ENCODE measurements at places on chromosomes 2 and 18. TPM values are rescaled to one million over a fixed set of nuclear protein-coding genes. Genes with fewer than 3 reads are reported as not detected.

ASB18 gene
- total RNA-seq = not detected

ITGA4 gene
- 9.4 TPM for total RNA-seq

CHRND gene
- not detected for total RNA-seq

UGT1A3 gene
- not detected for total RNA-seq

FBXO15 gene
- total RNA-seq = 5.9 TPM

GREB1L gene
- total RNA-seq = 0.94 TPM

PRKAG3 gene
- total RNA-seq = not detected

SP9 gene
- 20.0 TPM for total RNA-seq

CLEC4F gene
- total RNA-seq = not detected

ST8SIA3 gene
- 16.6 TPM for total RNA-seq

CHMP1B gene
- total RNA-seq = 54.5 TPM

RPE gene
- total RNA-seq = 106 TPM

IHH gene
- total RNA-seq = not detected

PROKR1 gene
- 2.8 TPM for total RNA-seq

CCDC74B gene
- total RNA-seq = 5.6 TPM

PSD4 gene
- total RNA-seq = 5.3 TPM

ALPI gene
- not detected for total RNA-seq

SLC38A11 gene
- total RNA-seq = 7.8 TPM

FAM228A gene
- 9.4 TPM for total RNA-seq

POTEC gene
- total RNA-seq = 0.31 TPM

GKN1 gene
- not detected for total RNA-seq

SULT6B1 gene
- not detected for total RNA-seq

PIEZO2 gene
- total RNA-seq = 2.8 TPM

FHOD3 gene
- 84.5 TPM for total RNA-seq

SPP2 gene
- not detected for total RNA-seq

CABYR gene
- total RNA-seq = 26.6 TPM

ABHD3 gene
- total RNA-seq = 11.9 TPM

HNMT gene
- 54.1 TPM for total RNA-seq

PDCD1 gene
- total RNA-seq = not detected

TPO gene
- 0.31 TPM for total RNA-seq

SERPINB5 gene
- not detected for total RNA-seq

SCTR gene
- not detected for total RNA-seq

SLC39A6 gene
- total RNA-seq = 200 TPM

STON1 gene
- total RNA-seq = 10.6 TPM

SERPINB10 gene
- not detected for total RNA-seq

RAB17 gene
- total RNA-seq = not detected

DTNA gene
- total RNA-seq = 69.2 TPM

TSPYL6 gene
- 0.31 TPM for total RNA-seq

TMEM185B gene
- total RNA-seq = 20.0 TPM

CNGA3 gene
- total RNA-seq = 6.3 TPM

CD8B2 gene
- total RNA-seq = not detected

IAH1 gene
- total RNA-seq = 89.2 TPM

CCDC142 gene
- total RNA-seq = 76.4 TPM

B4GALT6 gene
- total RNA-seq = 10.3 TPM

LRRC30 gene
- not detected for total RNA-seq

DES gene
- total RNA-seq = not detected

IL36G gene
- not detected for total RNA-seq

FBXO36 gene
- 8.1 TPM for total RNA-seq
